ENCODE measurements at places on chromosomes 12 and 14.
A peak's percentile ranks its signal among the peaks of the same experiment; 100 is the strongest.

DNA sequence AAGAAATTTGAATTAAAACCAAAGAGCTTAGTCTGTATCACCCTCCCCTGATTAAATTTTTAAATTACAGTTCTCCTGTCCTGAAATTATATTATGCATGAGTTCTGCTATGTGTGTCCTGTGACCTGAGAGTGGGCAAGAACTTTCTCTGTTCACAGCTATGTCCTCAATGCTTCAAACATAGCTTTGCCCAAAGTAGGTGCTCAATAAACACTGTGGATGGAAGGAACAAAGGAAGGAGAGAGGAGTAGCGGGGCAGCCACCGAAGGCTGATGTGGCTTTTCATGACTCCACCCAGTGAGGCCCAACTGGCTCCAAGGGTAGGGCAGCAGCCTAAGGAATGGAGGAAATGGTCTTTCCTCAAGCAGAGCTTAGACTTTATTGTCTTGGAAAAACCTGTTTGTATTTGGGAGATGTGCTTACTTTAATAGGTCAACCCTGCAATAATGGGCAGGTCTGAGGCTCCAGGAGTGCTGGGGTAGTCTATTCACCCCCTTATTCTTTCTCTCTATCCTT, 7.6 kb upstream of the MARK3 start:
- H3K4me3 ChIP-seq, result no peak overlapping the region
- H3K27me3 ChIP-seq, result peaks cover 28% of the 10 kb centered on the region
- no peaks in the 10 kb centered on the region for H3K36me3 ChIP-seq

DNA sequence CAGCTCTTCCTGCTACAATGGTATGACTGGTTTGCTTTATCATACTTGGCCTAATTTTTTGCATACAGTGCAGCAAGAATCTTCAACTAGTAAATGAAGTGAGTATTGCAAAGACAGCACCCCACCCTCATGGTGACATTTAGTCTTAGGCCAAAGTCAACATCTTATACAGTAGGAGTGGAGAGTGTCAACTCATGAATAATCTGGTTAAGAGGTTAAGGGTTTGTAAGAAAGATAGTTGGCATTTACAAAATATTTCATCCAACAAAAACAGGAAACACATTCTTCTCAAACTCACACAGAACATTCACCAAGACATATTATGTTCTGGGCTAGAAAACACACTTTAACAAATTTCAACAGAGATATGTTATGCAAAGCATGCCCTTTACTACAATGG, 2.2 kb upstream of the OAS1 start:
- peak overlapping the region; percentile 35 for H3K27ac ChIP-seq
- no peaks in the 10 kb centered on the region for H3K27me3 ChIP-seq
- peaks cover 42% of the 10 kb centered on the region for H3K4me1 ChIP-seq
- H3K36me3 ChIP-seq, result peaks cover 9% of the 10 kb centered on the region
- no peak for DNase-seq

DNA sequence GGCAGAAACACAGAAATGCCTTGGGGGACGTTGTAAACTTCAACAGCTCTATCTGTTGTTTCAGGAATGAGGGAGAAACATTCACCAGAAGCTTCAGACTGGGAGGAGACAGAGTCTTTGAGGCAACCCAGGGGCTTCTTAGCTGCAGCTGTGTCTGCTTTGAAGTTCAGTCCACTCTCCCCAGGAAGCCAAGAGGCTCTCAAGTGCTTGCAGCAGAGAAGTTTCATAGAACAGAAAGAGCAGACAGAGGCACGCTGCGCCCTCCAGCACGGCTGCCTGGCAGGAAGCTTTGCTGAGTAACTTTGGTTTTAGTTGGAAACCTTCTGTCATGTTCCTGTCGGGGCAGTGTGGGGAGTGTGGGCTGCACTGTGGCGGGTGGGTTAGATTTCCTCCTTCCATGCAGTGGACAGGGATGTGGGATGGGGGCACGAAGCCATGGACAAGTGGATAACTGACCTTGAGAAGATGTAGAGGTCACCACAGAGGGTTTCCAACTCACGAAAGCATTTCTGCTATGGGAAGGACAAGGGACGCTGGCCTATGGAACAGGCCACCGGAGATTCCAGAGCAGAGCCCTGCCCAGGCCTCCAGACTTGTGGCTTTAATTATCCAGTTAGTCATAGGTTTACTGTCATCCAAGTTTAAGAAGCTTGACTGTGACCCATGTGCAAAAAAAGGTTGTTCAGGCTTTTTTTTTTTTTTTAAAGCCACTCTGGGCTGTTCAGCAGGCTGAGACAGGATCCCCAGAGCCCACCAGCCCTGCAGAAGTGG, 107.7 kb downstream of the ARF6 start:
- peak; percentile 65 for DNase-seq
- peak overlapping the region; percentile 84 for H3K4me3 ChIP-seq
- H3K4me1 ChIP-seq, result peaks cover 51% of the 10 kb centered on the region
- H3K36me3 ChIP-seq, result peaks cover 50% of the 10 kb centered on the region
- H3K27ac ChIP-seq, result peak overlapping the region; percentile 100

DNA sequence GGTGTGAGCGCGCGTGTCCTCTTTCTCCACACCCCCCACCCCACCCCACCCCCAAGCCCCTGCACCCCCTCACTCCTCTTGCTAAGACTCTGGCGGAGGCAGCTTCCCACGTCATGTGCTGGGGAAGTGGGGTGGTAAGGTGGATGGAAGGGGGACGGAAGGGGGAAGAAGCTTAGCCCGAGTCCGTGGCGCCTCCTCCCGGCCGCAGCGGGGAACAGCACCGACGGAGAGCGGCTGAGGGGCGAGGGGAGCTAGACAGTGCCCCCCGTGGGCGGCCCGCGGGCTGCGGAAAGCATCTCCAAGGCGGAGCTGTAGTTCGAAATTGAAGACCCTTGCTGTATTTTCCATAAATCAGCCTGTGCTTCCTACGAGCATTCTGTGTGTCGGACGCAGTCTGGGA, 588 bp upstream of the GRIN2B start:
- DNase-seq, result no peak
- peaks cover 7% of the 10 kb centered on the region for H3K4me1 ChIP-seq
- no peak overlapping the region for H3K27ac ChIP-seq
- peaks cover 4% of the 10 kb centered on the region for H3K36me3 ChIP-seq
- no peak overlapping the region for H3K4me3 ChIP-seq

DNA sequence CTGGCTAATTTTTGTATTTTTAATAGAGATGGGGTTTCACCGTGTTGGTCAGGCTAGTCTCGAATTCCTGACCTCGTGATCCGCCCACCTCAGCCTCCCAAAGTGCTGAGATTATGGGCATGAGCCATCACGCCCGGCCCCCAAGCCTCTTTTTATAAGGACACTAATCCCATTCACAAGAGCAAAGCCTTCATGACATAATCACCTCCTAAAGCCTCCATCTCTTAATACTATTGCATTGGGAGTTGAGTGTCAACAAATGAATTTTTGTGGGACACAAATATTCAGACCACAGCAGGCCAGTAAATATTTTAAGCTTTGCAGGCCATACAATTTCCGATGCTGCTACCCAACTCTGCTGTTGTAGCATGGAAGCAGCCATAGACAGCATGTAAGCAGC, 10.9 kb downstream of the RNF212B start:
- no peak for DNase-seq
- no peaks in the 10 kb centered on the region for H3K36me3 ChIP-seq
- no peak overlapping the region for H3K4me3 ChIP-seq
- H3K27ac ChIP-seq, result no peak overlapping the region
- H3K4me1 ChIP-seq, result no peaks in the 10 kb centered on the region

- H3K27me3 ChIP-seq, result peaks cover 25% of the 10 kb centered on the region
- H3K4me3 ChIP-seq, result no peak overlapping the region
- no peak for DNase-seq
- H3K4me1 ChIP-seq, result no peaks in the 10 kb centered on the region
- no peaks in the 10 kb centered on the region for H3K36me3 ChIP-seq
Observed at GRCh38 chr12:103742349-103742932, 98.6 kb downstream of the NT5DC3 start.

DNA sequence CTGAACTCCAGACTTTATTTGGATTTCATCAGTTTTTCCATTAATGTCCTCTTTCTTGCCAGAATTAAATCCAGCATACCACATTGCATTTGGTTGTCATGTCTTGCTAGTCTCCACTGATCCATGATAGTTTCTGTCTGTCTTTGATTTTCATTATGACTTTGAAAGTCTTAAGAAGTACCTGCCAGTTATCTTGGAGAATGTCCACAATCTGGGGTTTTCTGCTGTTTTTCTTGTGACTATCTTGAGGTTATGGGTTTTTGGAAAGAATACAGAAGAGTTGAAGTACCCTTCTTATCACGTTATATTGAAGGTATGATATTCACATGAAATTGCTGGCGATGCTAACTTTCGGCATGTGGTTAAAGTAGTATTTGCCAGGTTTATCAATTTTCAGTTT, 282.3 kb upstream of the PRICKLE1 start:
- H3K4me3 ChIP-seq, result no peak overlapping the region
- H3K27me3 ChIP-seq, result no peaks in the 10 kb centered on the region
- H3K27ac ChIP-seq, result no peak overlapping the region
- DNase-seq, result no peak

GRCh38 chr12:131784909-131785762, 43.1 kb upstream of the MMP17 start:
- H3K4me1 ChIP-seq, result peaks cover 3% of the 10 kb centered on the region
- H3K36me3 ChIP-seq, result peaks cover 49% of the 10 kb centered on the region
- H3K27me3 ChIP-seq, result no peaks in the 10 kb centered on the region

- H3K4me1 ChIP-seq, result no peaks in the 10 kb centered on the region
- no peak for DNase-seq
- no peaks in the 10 kb centered on the region for H3K36me3 ChIP-seq
- no peak overlapping the region for H3K4me3 ChIP-seq
Observed at GRCh38 chr12:81626406-81626805, 132.7 kb downstream of the PPFIA2 start.

DNA sequence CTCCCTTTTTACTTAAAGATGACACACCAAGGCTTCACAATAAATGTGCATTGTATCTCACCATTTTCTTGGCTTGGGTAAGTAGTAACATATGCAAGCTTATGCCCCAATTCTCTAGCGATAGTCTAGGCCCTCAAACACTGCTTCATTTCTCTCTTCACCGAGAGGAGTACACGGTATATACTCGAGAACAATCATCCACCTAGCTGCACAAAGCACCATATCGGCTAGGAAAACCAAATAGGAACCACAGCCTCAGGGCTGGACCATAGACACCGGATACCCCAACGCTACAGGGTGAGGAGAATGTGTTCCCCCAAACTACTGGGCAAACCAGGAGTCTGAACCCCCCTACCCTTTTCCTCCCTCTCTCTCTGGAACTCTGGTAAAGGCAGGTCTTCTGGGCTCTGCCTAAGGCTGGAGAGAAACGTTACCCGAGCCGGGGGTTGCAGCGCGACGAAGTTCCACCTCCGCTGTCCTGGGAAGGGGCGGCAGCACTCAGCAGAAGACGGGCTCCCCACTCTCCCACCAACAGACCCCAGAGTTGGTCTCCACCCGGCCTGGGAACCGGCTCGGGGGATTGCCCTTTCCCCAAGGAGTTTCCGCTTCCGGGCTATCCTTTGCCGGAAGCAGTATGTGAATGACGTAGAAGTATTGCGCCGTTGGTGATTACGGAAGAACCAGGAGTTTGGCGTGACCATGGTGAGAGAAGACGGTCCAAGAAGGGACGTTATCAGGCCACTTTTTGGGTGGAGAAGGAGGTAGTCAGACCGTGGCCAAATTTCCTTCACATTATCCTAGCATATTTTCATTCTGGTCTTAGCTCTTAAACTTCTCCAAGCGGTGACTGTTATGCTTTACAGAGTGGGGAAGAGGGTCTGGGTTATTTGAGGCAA, at the start of the genes AREL1 and FCF1:
AREL1 (minus strand) TSS at position 582 of the 896 bp plus-strand sequence. CDS start 27,465 bp downstream, outside the sequence.
FCF1 (plus strand) TSS at position 646 of the 896 bp plus-strand sequence; CDS start at position 700, 54 bp downstream.
- H3K4me1 ChIP-seq, result peaks cover 23% of the 10 kb centered on the region
- peak; percentile 77 for DNase-seq

DNA sequence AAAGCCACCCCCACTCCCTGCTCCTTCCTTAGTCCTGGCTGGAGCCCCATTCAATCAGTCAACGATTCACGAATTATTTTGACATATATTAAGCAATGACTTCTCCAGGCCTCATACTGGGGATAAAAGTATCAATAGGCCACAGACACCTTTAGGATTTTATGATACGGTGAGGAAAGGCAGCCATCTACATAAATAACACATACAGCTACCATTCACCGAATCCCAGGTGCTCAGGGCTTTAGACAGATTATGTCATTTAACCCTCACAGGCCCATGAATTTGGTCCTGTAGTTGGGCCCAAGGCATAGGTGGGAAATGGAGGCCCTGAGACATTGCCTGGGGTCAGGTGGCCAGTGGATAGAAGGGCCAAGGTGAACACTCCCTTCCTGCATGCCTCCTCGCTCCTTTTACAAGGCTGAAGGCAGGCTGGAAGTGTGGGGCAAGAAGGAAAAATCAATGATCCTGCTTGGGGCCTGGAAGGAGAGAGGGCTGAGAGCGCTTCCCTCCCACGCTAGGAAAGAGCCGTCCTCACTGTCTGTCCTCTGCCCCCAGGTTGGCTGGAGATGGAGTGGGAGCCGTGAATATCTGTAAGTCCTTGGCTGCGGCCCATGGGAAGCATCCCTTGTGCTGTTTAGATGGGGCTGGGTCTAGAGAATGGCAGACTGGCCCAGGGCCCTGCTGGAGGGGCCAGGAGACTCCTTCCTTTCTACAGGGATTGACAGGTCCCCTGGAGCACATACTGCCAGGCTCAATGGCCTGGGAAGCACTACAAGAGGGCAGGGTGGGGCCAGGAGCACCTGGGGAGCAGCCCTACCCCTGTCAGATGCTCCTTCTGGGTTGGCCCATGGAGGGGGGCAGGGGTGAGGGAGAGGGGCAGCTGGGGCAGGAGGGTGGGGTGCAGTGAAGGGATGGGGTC, 14.8 kb downstream of the KRT7 start:
- no peaks in the 10 kb centered on the region for H3K36me3 ChIP-seq
- DNase-seq, result no peak
- peaks cover 78% of the 10 kb centered on the region for H3K27me3 ChIP-seq
- H3K4me1 ChIP-seq, result peaks cover 19% of the 10 kb centered on the region
- no peak overlapping the region for H3K4me3 ChIP-seq

- H3K27me3 ChIP-seq, result no peaks in the 10 kb centered on the region
- peak; percentile 77 for DNase-seq
- H3K4me1 ChIP-seq, result peaks cover 44% of the 10 kb centered on the region
- peak overlapping the region; percentile 99 for H3K4me3 ChIP-seq
- H3K27ac ChIP-seq, result peak overlapping the region; percentile 98
Observed at GRCh38 chr12:56129206-56129941, 1.3 kb downstream of the ESYT1 start.

DNA sequence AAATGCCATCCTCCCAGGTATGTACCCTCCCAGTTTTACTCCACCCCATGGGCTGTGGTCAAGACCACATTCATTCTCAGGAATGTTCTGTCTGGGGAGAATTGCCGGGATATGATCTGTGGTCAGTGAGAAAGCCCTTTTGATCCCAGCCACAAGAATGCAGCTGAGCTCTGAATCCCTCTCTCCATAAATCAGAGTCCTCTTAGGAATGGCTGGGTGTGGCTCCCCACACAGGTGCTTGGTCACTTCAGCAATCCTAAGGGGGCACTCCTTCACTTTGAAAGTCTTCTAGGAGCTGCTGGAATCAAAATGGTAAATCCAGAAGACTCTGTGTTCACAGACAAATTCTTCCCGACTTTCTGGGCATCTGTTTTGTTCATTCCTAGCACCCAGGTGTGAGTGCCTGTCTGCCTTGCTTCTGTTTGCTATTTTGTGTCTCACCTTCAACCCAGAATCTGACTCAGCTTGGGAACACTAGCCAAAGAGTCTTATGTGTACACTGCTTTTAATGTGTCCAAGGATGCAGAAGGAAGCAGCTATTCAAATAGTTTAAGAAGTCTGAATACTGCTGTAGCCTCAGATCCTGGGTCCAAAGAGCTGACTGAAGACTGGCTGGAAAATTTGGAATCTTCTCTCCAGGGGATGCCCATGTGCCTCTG, 144.6 kb upstream of the CDKN3 start:
- no peaks in the 10 kb centered on the region for H3K36me3 ChIP-seq
- no peak overlapping the region for H3K4me3 ChIP-seq
- no peak overlapping the region for H3K27ac ChIP-seq
- DNase-seq, result no peak
- no peaks in the 10 kb centered on the region for H3K4me1 ChIP-seq

- no peak overlapping the region for H3K4me3 ChIP-seq
- H3K36me3 ChIP-seq, result no peaks in the 10 kb centered on the region
- H3K4me1 ChIP-seq, result no peaks in the 10 kb centered on the region
- no peak for DNase-seq
Observed at GRCh38 chr14:98069712-98070171, 1202.3 kb downstream of the BCL11B start.

Measured in effector memory CD8-positive, alpha-beta T cell (primary cell).